ENCODE measurements at places on chromosomes 12 and 14.

DNA sequence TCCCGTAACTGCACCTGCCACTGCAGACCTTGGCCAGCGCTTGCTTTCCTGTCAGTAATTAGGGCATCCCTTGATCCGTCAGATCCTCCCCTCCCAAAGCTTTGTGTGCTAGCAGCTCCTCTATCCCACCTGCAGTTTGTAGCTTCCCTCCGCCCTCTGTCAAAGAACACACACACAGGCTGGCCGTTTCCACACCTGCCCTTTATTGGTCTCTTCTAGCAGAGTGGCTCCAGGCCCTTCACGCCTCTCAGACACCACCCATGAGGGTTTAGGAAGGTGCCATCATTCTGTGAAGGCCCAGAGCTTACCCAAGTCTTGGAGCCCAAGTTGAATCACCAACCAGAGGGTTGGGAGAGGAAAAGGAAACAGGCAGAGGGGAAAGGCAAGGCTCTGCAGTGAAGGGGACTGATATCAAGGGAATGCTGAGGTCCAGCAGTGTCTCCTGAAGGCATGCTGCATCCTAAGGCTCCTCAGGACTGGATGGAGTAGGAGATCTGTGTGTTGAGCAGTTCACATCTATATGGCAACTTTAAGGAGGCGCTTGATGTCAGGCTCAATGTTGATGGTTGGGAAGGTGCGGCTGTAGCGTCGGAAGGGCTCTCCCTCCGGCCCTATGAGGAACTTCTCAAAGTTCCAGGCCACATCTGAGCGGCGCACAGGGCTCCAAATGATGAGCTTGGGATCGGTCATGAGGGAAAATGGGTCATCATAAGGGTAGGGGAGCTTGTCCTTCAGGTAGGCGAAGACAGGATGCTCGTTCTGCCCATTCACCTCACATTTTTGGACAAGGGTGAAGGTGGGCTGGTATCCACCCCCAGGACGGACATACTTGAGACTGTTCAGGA, 3.4 kb downstream of the GPX2 start:
- DNase-seq = no peak

DNA sequence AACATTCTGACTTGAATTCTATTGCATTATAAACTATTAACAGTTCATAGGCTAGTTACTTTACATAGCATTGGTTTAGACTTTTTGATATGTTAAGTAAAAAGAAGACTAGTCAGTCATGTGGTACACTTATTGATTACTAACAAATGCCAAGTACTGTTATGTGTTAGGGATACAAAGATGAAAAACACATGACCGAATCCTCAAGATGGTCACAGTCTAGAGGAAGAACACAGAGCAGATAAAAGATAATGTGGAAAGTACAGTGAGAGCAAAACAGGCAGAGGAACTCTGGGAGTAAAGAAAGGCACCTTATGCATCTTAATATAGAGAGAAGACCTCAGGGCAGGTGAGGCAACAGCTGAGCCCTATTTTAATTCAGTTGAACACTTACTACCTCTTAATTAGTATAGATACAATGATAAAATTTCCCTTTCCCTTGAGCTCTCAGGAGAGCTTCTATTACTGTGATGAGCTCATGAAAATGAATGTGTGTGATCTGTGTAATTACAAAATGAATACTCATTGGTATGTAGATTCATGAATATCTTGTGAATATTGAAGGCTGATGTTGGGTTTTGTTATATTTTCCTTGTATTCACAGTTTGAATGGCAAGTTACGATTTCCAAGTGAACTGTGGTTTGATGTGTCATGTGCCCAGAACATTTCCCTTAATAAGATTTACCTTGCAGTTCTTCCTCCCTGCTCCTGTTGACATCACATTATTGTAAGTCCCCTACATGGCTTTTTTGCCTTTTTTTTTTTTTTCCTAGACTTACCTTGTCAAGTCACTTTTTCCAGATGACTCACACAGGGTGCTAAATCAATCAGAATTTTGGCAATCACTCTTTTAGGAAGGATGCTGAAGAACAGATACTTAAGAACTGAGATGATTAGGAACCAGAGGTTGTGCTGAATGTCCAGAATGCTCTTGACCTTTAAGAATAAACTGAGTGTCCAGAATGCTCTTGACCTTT, 29.5 kb upstream of the MSRB3 start:
- DNase-seq = no peak

- DNase-seq = no peak
Measured at GRCh38 chr12:51390891-51391282, 319 bp downstream of the GALNT6 start.

DNA sequence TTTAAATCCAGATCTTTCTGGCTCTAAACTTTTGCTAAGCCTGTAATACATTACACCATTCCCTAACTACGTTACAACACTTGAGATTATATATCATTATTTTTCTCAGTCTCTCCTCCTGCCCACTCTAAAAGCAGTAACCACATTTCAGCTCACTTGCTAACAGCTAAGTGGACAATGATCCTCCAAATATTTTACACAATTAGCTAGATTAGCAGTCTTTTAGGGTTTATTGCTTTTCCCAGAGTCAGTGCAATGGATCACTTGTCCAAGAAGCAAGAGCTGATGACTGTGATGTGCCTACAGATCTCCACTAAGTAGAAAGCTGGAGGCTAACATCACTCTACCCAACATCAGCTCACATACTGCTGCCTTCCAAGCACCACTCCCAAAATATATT, 17.6 kb downstream of the CPNE8 start:
- no peak for DNase-seq

DNA sequence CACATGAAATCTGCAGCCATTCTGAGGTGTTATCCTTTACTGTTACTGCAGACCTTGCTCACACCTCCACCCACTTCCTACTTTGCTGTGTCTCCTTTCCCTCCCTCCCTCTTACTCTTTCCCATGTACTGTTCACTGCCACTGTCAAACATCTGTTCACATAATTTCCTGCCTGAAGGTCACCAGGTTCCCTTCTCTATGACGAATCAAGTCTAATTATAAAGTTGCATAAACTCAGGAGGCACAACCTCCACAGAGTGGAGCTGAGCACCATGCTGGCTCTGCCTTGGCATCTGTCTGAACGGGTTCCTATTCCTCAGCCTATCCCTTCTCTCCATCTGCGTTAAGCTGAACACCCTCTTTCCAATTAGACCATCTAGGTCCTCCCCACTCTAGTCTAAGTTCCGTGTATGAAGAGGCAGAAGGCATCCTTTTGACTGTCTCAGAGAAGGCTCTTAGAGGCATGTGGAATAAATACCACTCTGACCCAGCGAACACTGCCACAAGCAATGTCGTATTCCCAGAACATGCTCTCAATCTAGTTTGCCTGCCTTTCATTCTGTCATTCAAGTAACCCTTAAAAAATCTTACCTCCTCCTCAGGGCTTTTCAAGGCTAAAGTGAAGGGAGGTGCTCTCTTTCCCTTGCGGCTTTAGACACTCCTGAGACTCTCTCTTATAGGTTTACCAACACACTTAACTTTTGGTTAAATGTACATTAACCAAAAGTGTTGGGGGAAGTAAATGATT, 48.7 kb downstream of the ACADS start:
- DNase-seq = no peak

- no peak for DNase-seq
Measured at GRCh38 chr12:29692237-29692636, 91.5 kb downstream of the TMTC1 start.

DNA sequence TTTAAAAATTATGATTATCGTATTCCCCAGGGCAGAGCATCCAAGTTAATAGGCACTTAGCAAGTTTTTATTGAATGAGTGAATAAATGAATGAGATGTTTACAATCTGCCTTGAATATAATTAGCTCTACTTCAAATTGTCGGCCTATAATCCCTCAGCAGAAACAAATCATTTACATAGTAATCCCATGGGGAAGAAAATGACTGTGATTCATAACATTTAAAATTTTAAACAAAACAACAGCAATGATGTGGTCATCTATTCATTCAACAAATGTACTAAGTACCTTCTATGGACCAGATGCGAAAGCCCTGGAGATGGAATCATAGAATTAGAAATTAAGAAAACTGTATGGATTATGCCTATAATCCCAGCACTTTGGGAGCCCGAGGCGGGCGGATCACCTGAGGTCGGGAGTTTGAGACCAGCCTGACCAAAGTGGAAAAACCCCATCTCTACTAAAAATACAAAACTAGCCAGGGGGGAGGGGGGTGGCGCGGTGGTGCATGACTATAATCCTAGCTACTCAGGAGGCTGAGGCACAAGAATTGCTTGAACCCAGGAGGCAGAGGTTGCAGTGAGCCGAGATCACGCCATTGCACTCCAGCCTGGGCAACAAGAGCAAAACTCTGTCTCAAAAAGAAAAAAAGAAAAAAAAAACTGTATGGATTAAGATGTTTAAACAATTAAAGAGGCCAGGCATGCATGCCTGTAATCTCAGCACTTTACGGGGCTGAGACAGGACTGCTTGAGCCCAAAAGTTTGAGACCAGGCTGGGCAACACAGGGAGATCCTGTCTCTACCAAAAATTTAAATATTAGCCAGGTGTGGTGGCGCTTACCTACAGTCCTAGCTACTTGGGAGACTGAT, 17.7 kb upstream of the MDM2 start:
- DNase-seq = no peak

Measured in anterior cingulate cortex (tissue), 58 donors.